HTR-8/SVneo (cell line): ENCODE measurements at places on chromosomes 16 and 17.

DNA sequence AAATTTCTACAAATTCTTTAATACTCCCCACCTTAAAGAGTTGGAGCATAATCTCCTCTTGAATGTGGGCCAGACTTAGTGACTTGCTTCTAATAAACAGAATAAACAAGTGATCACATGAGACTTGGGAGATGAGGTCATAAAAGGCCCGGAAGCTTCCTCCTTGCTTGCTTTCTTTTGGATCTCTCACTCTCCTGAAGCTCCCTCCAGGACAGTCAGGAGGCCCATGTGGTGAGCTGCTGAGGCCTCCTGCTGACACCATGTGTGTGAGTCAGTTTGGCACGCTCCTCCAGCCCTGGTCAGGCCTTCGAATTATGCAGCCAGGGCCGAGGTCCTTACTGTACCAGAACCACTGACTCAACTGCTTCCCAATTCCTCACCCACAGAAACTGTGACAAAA is 53.2 kb downstream of the NDEL1 start:
- DNase-seq, result no peak

- no peak for DNase-seq
These were observed 3.5 kb upstream of the BCL6B start for GRCh38 chr17:7019367-7019766.

GRCh38 chr17:65243838-65244625 is 106.9 kb downstream of the RGS9 start:
- DNase-seq, result no peak

DNA sequence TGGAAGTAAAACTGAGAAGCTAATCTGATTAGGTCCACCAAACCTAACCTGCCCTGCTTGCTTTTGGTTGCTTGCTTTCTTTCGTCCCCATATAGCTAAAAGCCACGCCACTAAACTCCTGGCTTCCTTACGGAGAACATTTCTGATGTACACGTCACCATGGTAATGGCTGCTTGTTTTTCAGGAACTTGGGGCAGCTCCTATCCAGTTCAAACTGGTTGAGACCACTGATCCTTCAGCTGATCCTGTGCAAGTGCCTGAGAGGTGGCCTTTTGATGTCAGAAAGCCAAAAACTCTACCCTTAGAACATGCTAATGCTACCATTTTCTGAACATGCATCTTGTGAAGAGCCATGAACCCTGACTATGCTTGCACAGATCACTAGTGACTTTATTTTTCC is 14.4 kb upstream of the DHRS7C start:
- no peak for DNase-seq

DNA sequence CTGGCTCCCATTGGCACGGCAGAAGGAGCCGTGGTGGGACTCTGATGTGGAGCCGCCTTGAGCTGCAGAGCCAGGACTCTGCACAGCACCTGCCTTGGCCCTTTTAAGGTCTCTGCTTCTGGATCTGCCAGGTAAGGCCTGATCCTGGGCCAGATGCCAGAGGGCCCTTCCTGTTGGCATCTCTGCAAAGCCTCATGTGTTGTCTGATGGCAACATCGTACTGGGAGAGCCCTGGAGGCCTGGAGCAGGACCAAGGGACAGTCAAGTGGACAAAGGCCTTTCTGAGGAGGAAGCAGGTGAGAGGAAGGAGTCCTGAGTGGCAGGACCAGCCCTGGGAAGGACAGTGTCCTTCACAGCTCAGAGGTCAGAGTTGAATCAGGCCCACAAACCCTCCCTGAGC is 26.1 kb downstream of the SOCS1 start:
- DNase-seq, result no peak

DNA sequence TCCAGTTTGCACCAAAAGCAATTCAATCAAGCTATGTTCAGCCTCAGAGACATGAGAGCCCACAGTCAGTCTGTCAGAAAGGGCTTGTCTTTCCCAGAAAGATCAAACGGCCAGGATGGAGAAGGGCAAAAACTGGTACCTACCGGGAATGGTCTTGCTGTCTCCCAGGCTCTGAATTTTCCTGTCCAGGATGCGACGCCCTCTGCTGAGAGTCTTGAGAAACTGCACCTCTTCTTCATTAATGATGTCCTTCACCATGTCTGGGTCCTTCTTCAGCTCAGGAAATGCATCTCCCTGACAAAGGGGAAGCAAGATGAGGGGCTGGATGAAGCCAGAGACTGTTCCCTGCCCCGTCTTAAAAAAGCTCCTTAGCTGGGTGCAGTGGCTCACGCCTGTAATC is 15.8 kb upstream of the EXOSC6 start:
- DNase-seq, result peak; percentile 67

DNA sequence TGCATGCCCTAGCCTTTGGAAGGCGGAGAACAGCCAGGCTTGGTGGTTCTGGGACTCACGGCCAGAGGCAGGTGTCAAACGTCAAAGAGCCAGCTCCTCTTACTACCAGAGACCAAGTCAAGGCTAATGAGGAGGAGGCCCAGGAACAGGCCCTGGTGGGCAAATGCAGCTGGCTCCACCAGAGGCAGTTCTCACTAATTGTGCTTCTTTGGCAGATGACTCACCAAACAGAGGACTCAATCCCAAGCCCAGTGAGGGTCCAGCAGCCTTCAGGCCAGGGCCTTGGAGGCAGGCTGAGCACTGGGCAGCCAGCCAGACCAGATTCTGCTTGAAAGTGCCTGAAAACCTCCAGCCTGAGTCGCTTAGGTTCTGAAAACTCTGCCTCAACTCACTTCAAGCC is 336.5 kb upstream of the CDH5 start:
- no peak for DNase-seq

DNA sequence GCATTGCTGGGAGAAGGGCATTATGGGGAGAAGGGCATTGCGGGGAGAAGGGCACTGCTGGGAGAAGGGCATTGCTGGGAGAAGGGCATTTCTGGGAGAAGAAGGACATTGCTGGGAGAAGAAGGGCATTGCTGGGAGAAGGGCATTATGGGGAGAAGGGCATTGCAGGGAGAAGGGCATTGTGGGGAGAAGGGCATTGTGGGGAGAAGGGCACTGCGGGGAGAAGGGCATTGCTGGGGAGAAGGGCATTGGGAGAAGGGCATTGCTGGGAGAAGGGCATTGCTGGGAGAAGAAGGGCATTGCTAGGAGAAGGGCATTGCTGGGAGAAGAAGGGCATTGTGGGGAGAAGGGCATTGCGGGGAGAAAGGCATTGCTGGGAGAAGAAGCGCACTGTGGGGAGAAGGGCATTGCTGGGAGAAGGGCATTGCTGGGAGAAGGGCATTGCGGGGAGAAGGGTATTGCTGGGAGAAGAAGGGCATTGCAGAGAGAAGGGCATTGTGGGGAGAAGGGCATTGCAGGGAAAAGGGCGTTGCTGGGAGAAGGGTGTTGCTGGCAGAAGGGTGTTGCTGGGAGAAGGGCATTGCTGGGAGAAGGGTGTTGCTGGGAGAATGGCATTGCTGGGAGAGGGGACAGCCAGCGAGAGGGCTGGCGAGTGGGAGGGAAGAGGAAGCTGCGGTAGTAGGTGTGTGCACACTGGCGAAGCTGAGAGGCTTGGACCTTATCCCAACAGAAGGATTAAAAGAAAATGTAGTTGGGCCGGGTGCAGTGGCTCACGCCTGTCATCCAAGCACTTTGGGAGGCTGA is 4.6 kb upstream of the PYDC1 start:
- no peak for DNase-seq

DNA sequence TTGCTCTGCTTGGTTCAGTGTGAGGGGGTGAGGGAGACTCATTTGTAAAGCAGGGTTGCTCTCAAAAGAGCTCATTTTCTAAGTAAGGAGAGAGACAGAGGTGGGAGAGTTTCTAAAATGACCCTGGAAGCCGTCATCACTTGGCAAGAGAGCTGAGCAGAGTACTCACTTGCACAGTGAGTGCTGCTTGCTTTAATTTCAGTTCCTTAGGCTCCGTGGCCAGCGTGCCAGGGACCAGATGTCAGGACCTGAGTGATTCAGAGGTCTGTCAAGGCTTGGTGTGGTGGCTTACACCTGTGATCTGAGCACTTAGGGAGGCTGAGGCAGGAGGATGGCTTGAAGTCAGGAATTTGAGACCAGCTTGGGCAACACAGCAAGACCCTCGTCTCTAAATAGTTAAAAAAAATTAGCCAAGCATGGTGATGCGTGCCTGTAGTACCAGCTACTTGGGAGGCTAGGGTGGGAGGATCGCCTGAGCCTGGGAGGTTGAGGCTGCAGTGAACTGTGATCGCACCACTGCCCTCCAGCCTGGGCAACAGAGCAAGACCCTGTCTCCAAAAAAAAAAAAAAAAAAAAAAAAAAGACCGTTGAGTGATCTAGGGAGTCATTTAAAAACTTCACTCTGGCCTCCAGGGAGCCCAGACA is 10.7 kb downstream of the ZNF205 start:
- no peak for DNase-seq

- no peak for DNase-seq
These were observed 6.2 kb upstream of the ABCA8 start for GRCh38 chr17:68961214-68961882.

GRCh38 chr16:52494621-52495020 is 52.3 kb downstream of the TOX3 start:
- no peak for DNase-seq

DNA sequence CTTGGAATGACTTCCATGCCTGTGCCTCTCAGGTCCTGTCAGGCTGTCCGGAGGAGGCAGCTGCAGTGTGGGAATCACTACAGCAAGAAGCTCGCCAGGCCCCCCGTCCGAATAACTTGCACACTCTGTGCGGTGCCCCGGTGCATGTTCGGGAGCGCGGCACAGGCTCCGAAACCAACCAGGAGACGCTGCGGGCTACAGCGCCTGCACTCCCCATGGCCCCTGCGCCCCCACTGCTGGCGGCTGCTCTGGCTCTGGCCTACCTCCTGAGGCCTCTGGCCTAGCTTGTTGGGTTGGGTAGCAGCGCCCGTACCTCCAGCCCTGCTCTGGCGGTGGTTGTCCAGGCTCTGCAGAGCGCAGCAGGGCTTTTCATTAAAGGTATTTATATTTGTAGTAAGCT is 1.3 kb downstream of the NRN1L start:
- no peak for DNase-seq

DNA sequence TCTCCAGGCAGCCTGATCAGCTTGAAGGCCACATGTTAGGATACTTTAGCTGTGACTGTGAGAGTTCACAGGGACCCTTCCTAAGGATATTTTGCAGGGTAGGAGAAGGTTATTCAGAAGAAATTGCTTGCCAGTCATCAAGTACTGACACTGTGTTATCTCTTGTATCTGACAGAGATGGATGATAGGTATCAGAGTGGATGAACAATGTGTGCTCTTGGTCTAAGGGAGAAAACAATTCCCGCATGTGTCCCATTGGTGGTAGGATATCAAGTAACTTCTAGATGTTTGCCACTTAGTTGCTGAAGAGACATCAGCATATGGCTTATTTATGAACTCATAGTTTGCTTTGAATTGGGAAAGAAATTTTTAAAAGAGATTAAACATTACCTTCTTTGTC is 219.3 kb downstream of the SPECC1 start:
- DNase-seq, result no peak

- no peak for DNase-seq
These were observed 26.7 kb upstream of the ADORA2B start for GRCh38 chr17:15918261-15918660.

GRCh38 chr16:85256190-85256739 is 144.0 kb upstream of the CIBAR2 start:
- DNase-seq, result no peak

DNA sequence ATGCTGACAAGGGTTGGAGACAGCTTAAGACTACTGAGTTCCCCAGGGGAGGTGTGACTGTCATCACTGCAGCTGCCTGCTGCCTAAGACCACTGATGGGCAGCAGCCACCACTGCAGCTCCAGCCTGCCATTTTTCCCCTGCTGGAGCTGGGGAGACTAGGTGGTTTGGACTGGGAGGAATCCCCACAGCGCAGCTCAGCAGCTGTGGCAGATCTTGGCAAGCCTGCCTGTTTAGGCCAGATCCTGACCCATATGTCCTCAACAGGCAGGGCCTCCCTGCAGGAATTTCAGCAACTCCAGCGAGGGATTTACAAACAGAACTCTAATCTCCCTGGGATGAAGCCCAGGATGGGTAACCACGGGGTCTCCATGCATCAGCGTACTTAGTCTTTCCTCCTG is 356.4 kb upstream of the TOM1L1 start:
- no peak for DNase-seq

- peak; percentile 41 for DNase-seq
These were observed 53.9 kb downstream of the AIPL1 start for GRCh38 chr17:6380915-6381438.

- no peak for DNase-seq
These were observed 1.1 kb downstream of the MAPK3 start for GRCh38 chr16:30121741-30122571.

GRCh38 chr17:21392266-21392665 is 16.1 kb downstream of the KCNJ12 start:
- DNase-seq, result no peak

DNA sequence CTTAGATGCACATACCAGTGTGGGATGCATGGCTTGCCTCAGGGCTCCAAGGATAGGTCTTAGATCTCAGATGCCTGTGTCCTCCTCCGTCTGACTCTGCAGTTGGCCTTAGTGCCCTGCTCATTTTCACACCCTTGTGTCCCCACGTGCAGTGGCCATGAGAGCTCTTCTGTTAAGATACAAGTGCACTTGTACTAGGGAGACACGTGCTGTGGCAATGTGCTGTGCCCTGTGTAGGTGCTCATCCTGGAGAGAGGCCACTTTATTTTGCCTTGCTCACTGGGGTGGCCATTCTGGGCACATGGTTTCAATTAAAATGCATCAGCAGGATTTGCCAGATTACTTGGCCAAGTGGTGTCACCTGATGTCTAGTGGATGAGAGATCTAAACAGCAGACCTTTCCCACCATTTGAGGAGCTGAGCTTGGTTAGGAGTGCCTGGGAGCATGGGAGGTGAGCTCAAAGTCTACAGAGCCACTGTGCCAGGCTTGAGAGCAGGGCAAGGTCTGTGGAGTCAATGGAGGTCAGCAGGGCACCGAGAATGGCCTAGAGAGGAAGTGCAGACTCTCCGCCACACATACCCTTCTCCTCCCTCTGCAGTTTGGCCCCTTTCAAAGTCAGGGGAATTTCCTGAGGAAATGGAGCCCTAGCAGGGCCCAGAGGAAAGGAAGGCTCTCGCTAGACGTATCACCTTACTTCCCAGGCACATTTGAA is 25.2 kb upstream of the SMPD3 start:
- no peak for DNase-seq

- DNase-seq, result no peak
These were observed 22.3 kb upstream of the PABPN1L start for GRCh38 chr16:88888461-88889387.

GRCh38 chr17:20284022-20284421 is 183.3 kb downstream of the LGALS9B start:
- no peak for DNase-seq
